ENCODE measurements at places on chromosomes 4 and X.

DNA sequence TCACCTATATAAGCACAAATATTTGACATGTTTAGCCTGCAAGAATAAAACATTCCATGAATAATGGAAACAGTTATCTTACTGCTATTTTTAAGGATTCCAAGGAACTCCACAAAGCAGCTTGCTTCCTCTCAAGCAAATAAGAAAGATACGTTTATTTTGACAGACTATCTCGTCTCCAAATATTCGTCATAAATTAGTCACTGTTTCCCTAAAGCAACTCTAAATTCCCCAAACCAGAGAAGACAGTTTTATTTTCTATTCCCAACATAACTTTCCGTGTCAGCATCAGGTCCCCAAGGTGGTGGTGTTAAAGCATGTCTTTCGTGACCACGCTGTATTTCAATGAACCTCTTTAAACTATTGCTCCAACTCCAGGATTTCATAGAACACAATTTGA lies 24.3 kb upstream of the DKK2 start:
- DNase-seq, result no peak
- H3K27ac ChIP-seq, result no peak overlapping the region
- no peaks in the 10 kb centered on the region for H3K4me1 ChIP-seq
- H3K27me3 ChIP-seq, result peaks cover 3% of the 10 kb centered on the region

DNA sequence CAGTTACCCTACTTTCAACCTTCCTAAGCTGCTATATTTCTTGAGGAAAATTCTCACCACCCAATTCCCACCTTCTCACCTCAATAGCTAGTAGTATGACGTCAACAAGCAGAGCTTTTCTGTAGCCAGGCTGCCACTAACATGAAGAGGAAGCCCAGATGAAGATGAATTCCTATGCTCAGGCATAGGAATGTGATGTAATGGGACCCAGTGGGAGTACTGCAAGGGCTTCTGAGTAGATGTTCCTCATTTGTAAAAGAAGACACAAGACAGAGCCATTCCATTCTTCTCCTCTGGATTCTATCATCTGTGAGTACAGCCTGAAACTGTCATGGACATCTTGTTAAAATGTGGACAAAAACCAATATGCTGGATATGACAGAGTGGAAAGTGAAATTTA lies 81.6 kb upstream of the KLF3 start:
- H3K4me1 ChIP-seq, result peaks cover 30% of the 10 kb centered on the region
- H3K4me3 ChIP-seq, result no peak overlapping the region
- peaks cover 4% of the 10 kb centered on the region for H3K36me3 ChIP-seq
- no peak for DNase-seq
- peak overlapping the region; percentile 57 for H3K27ac ChIP-seq

DNA sequence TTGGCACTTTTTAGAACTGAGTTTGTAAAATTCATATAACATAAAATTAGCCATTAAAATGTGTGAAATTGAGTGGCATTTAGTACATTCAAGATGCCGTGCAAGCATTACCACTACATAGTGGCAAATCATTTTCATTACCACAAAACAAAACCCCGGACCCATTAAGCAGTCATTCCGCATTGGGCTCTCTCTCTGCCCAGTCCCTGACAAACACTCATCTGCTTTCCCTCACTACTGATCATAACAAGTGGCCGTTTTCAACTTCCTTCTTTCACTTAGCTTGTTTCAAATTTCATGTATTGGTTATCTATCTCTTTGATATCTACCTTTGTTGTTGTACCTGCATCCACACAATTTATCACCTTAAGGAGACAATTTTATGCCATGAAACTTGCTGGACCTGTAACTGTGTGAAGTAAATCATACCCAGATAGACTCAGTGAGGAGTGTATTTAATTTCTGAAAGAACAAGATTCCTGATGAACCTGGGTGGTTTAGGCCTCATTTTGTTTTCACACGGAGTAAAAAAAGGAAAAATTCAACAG lies 202.1 kb downstream of the OR13H1 start:
- peak overlapping the region; percentile 13 for H3K27ac ChIP-seq
- no peak overlapping the region for H3K4me3 ChIP-seq
- no peak for DNase-seq

GRCh38 chr4:85153221-85153620 lies 186.7 kb upstream of the WDFY3 start:
- H3K27ac ChIP-seq, result no peak overlapping the region
- H3K4me3 ChIP-seq, result no peak overlapping the region
- no peaks in the 10 kb centered on the region for H3K36me3 ChIP-seq
- peaks cover 4% of the 10 kb centered on the region for H3K27me3 ChIP-seq
- no peak for DNase-seq
- H3K4me1 ChIP-seq, result no peaks in the 10 kb centered on the region

- no peak overlapping the region for H3K27ac ChIP-seq
- H3K4me3 ChIP-seq, result no peak overlapping the region
- peak; percentile 12 for DNase-seq
- no peaks in the 10 kb centered on the region for H3K27me3 ChIP-seq
Measured at GRCh38 chrX:123884809-123885408, 25.1 kb downstream of the XIAP start.

- no peaks in the 10 kb centered on the region for H3K4me1 ChIP-seq
- peak overlapping the region; percentile 49 for H3K27ac ChIP-seq
- peaks cover 4% of the 10 kb centered on the region for H3K27me3 ChIP-seq
- H3K4me3 ChIP-seq, result no peak overlapping the region
Measured at GRCh38 chr4:5760246-5760645, 49.2 kb downstream of the EVC start.

DNA sequence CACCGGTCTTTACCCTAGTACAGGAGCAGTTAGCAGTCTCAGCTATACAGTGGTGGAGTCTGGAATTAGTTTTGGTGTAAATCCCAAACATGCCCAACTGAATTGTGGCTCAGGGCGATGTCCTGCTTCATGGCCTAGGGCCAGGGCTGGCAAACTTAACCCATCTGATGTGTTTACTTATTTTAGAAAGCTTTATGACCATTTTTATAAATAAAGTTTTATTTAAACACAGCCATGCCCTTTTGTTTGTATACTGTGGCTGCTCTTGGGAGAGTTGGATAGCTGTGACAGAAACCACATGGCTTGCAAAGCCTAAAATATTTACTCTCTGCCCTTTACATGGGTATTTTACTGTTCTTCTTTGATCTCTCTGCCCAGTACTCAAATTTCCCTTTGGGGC lies 7.1 kb downstream of the FRMPD4 start:
- H3K27ac ChIP-seq, result no peak overlapping the region
- H3K27me3 ChIP-seq, result peaks cover 21% of the 10 kb centered on the region
- no peaks in the 10 kb centered on the region for H3K4me1 ChIP-seq
- DNase-seq, result no peak

DNA sequence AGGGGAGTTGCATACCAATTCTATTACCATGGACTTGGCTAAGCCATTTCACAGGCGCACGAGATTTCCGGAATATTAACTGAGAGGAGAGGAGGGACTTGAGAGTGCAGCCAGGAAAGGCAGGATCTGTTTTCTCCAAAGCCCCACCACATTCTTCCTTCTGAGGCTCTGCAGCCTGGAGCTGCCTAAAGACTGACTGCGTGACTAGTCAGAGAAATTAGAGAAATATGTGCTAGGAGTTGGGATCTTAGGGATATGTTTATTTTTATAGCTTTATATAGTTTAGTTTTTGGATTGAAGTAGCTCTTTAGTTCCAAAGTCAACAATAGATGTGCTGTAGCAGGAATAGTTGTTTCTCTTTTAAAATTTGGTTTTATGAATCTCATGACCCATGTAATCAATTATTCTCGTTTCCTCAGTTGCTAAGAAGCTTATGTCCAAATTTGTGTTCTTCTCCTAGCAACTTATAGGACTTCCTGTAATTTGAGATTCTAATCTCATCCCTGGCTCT lies 300.1 kb upstream of the DDX53 start:
- no peaks in the 10 kb centered on the region for H3K36me3 ChIP-seq
- DNase-seq, result no peak
- no peak overlapping the region for H3K27ac ChIP-seq
- H3K4me1 ChIP-seq, result no peaks in the 10 kb centered on the region
- peaks cover 3% of the 10 kb centered on the region for H3K27me3 ChIP-seq

- H3K4me3 ChIP-seq, result no peak overlapping the region
- H3K27ac ChIP-seq, result no peak overlapping the region
- no peaks in the 10 kb centered on the region for H3K36me3 ChIP-seq
- H3K4me1 ChIP-seq, result peaks cover 13% of the 10 kb centered on the region
Measured at GRCh38 chrX:102129473-102129872, 4.0 kb downstream of the TCEAL2 start.

DNA sequence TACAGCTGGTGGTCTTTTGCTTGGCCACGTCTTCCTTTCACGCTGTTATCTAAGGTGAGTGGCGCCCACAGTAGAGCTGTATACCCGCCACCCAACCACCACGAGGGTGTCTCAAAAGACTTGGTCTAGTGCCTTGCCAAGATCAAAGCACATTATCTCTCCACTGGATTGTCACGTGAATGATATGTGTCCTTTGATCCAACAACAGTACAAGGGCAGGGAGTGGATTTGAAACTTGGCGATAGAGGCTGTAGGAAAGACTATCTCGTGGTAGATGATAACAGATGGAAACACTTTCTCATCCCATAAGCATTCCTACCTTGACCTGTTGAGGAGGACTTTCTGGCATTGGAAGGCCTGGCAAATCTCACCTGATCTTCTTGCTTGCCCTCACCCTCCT lies 37.7 kb upstream of the BCLAF3 start:
- no peak overlapping the region for H3K27ac ChIP-seq
- no peak overlapping the region for H3K4me3 ChIP-seq
- peaks cover 4% of the 10 kb centered on the region for H3K27me3 ChIP-seq
- no peak for DNase-seq
- H3K4me1 ChIP-seq, result no peaks in the 10 kb centered on the region

DNA sequence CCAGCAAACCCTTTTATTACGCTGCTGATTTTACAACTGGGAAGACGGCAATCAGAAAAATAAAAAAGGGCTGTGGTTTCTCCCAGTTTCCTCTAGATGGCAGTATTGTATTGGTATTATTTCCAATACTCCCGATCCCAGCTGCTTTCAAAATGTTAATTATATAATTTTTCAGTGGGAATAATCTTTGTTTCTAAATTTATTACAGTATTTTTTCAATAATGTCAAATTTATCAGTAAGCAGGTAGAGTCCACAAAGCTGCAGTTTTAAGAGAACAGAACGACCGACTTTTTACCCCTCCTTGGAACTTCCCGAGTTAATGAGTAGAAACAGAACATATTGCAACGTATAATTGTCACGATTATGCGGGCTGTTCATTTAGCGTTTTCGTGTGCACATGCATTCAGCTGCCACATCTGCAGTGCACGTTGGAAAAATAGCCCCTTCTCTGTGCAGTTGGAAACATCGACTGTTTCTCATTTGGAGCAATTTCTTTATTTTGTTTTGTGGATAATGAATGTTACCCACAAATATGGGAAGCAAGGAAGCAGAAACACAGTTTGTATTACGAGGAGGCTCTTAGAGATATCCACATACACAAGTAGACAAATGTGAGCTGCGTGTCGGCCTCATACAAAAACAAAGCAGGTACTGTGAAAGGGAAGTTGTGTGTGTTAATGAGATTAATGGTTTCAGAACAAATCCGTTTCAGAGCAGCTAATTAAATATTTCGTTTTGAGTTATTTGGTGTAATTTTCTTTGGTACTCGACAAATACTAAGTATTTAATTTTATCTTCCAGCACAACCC lies 188.0 kb downstream of the STIM2 start:
- no peaks in the 10 kb centered on the region for H3K36me3 ChIP-seq
- peaks cover 6% of the 10 kb centered on the region for H3K27me3 ChIP-seq
- no peak overlapping the region for H3K27ac ChIP-seq
- DNase-seq, result no peak

DNA sequence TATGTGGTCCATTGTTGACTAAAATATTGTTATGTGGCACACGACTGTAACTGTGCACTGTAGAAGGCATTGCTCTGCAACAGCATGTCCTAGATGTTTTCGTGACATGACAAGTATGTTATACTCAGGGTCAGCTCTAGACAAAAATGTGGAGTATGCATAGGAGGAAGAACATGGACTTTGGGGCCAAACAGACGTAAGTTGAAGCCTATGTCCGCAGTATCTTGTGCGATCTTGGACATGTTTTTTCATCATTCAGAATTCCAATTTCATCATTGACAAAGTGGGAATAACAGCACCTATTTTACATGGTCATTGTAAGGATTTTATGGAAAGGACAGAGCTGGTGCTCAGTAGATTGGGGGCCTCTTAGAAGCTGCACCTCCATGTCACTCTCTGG lies 27.7 kb upstream of the PROM1 start:
- no peak overlapping the region for H3K27ac ChIP-seq
- no peak for DNase-seq
- no peaks in the 10 kb centered on the region for H3K36me3 ChIP-seq
- no peaks in the 10 kb centered on the region for H3K4me1 ChIP-seq

DNA sequence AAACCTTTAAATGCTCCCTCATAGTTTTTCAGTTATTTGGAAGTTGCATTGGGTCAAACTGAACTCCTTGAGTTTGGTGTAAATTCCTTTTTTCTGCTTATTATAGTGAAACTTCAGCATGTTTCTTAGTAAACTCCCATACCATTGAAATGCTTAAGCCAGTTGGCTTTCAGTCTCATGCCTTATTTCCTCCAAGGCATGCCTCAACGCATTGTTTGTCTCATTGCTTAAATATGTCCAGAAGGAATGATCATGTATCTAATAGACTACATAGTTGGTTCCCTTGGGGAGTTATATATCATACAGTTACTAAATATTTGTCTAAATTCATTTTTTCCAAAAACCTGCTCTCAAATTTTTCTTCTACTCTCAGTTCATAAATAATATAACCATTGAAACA lies 114.0 kb downstream of the STOX2 start:
- no peak overlapping the region for H3K4me3 ChIP-seq
- H3K4me1 ChIP-seq, result peaks cover 49% of the 10 kb centered on the region
- no peak for DNase-seq
- peaks cover under 1% of the 10 kb centered on the region for H3K27me3 ChIP-seq
- peaks cover 29% of the 10 kb centered on the region for H3K36me3 ChIP-seq

DNA sequence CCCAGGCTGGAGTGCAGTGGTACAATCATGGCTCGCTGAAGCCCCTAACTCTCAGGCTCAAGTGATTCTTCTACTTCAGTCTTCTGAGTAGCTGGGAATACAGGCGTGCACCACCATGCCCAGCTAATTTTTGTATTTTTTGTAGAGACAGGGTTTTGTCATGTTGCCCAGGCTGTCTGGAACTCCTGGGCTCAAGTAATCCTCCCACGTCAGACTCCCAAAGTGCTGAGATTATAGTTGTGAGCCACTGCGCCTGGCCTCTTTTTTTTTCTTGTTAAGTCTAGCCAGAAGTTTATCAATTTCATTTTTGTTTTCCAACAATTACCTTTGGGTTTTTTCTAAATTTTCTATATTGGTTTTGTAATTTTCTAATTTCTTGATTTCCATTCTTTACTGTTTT lies 100.6 kb downstream of the GC start:
- no peak for DNase-seq
- H3K27me3 ChIP-seq, result peaks cover 6% of the 10 kb centered on the region
- H3K27ac ChIP-seq, result peak overlapping the region; percentile 14
- H3K4me1 ChIP-seq, result peaks cover under 1% of the 10 kb centered on the region
- H3K36me3 ChIP-seq, result no peaks in the 10 kb centered on the region
- H3K4me3 ChIP-seq, result no peak overlapping the region
